ENCODE measurements at places on chromosomes 4 and X. TPM values are rescaled to one million over a fixed set of nuclear protein-coding genes. Genes with fewer than 3 reads are reported as not detected.

GRCh38 chr4:185920171-185920570 is 108.2 kb upstream of the SORBS2 start:
- no peaks in the 10 kb centered on the region for H3K36me3 ChIP-seq
- no peak for DNase-seq
- H3K4me3 ChIP-seq: no peak overlapping the region
- no peak overlapping the region for H3K27ac ChIP-seq
- no peaks in the 10 kb centered on the region for H3K27me3 ChIP-seq

GRCh38 chr4:134668237-134668636 is 466.6 kb upstream of the PABPC4L start:
- no peaks in the 10 kb centered on the region for H3K36me3 ChIP-seq
- H3K4me1 ChIP-seq: no peaks in the 10 kb centered on the region
- DNase-seq: no peak
- no peak overlapping the region for H3K27ac ChIP-seq
- H3K27me3 ChIP-seq: no peaks in the 10 kb centered on the region

DNA sequence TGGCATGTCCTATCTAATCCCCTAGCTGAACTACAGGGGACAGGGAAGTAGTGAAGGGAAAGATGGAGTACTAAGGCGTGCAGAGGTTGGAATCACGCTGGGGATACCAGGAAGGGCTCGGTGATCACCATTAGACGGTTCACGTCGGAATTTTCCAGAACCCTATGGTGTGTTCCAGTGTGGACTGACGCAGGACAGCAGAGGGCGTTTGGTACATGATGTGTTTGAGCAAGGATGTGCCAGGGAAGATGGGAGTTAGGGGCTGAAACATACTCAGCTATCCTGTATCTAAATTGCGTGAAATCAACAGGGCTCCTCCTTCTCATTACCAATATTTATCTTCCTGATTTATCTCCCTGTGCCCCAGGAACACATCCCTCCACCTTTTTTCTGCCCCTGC is 33.7 kb downstream of the PRPS2 start:
- no peaks in the 10 kb centered on the region for H3K4me1 ChIP-seq
- H3K36me3 ChIP-seq: no peaks in the 10 kb centered on the region
- no peaks in the 10 kb centered on the region for H3K27me3 ChIP-seq
- no peak for DNase-seq
- no peak overlapping the region for H3K4me3 ChIP-seq
- H3K27ac ChIP-seq: no peak overlapping the region

DNA sequence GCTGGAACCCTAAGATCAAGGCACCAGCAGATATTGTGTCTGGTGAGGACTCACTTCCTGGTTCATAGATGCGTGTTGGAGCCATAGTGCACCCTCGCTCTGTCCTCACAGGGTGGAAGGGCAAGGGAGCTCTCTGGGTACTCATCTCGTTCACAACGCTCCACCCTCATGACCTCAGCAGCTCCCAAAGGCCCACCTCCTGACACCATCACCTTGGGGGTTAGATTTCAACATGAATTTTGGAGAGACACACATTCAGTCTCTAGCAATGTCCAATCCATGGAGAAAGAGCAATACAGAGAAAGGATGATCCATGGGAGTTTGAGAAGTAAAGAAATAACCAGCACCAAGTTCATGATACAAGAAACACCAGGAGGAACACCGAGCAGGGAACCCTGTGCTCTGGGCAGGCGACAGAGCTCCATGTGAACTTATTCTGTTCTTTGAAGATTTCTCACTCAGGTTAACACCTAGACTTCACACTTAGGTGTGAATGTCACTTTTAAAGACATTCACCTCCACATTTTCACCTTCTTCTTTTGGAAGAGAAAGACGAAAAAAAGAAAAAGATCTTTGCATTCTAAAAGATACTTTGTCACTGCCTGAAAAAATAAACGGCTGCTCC is 171.8 kb upstream of the FAM9B start:
- no peaks in the 10 kb centered on the region for H3K4me1 ChIP-seq
- no peaks in the 10 kb centered on the region for H3K36me3 ChIP-seq
- no peak overlapping the region for H3K4me3 ChIP-seq
- H3K27me3 ChIP-seq: no peaks in the 10 kb centered on the region

GRCh38 chrX:120739300-120739699 is 109.4 kb upstream of the C1GALT1C1 start:
- H3K27ac ChIP-seq: no peak overlapping the region
- H3K4me1 ChIP-seq: peaks cover 8% of the 10 kb centered on the region
- H3K27me3 ChIP-seq: no peaks in the 10 kb centered on the region
- no peak overlapping the region for H3K4me3 ChIP-seq

DNA sequence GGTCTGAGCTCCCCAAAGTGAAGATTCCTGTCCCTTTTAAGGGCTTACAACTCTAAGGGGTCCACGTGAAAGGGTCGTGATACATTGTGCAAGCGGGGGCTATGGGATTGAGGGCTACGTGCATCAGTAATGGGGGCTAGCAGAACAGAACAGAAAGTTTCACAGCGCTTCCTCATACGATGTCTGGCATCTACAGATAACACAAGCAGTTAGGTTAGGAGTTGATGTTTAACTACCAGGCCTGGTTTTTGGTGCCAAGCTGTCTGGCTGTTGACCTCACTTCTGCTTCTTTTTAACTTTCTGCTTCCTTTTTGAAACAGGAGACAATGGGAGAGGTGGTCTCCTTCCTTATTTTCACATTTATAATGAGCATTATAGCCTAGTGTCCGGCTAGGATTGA is 368.6 kb upstream of the CXorf51A start:
- no peaks in the 10 kb centered on the region for H3K4me1 ChIP-seq
- no peak overlapping the region for H3K4me3 ChIP-seq
- no peak for DNase-seq
- no peak overlapping the region for H3K27ac ChIP-seq

- DNase-seq: no peak
- no peaks in the 10 kb centered on the region for H3K36me3 ChIP-seq
- H3K27ac ChIP-seq: no peak overlapping the region
- no peaks in the 10 kb centered on the region for H3K27me3 ChIP-seq
- H3K4me3 ChIP-seq: no peak overlapping the region
These were observed 8.9 kb downstream of the HSD17B11 start for GRCh38 chr4:87382116-87382515.

GRCh38 chrX:100743009-100743607 is 11.2 kb upstream of the SYTL4 start:
- H3K36me3 ChIP-seq: no peaks in the 10 kb centered on the region
- DNase-seq: no peak
- H3K4me1 ChIP-seq: peaks cover 4% of the 10 kb centered on the region
- H3K27ac ChIP-seq: no peak overlapping the region
- H3K4me3 ChIP-seq: no peak overlapping the region

- H3K4me1 ChIP-seq: no peaks in the 10 kb centered on the region
- H3K27ac ChIP-seq: no peak overlapping the region
- H3K36me3 ChIP-seq: no peaks in the 10 kb centered on the region
- no peaks in the 10 kb centered on the region for H3K27me3 ChIP-seq
- no peak overlapping the region for H3K4me3 ChIP-seq
- DNase-seq: no peak
These were observed 108.8 kb downstream of the TMA16 start for GRCh38 chr4:163603257-163603656.

DNA sequence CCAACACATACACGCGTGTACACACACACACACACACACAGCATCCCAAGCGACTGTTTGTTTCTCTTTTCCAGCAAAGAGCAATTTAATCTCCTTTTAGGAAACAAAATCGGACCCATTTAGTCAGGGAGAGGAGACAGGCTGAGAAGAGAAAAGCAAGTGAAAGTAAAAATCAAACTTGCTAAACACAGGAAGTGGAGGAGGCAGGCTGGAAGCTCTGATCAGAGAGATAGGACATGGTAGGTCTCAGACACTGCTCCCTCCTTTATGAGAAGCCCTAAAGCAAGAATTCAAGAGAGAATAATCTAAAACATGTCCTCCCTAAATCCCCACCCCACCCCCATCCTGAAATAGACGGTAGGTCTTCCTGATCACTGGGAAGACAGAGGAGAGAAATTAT is 62.3 kb downstream of the GPC3 start:
- DNase-seq: no peak
- H3K27ac ChIP-seq: no peak overlapping the region
- peaks cover 21% of the 10 kb centered on the region for H3K4me1 ChIP-seq
- H3K4me3 ChIP-seq: no peak overlapping the region
- no peaks in the 10 kb centered on the region for H3K27me3 ChIP-seq
- peaks cover 3% of the 10 kb centered on the region for H3K36me3 ChIP-seq

- DNase-seq: no peak
- no peaks in the 10 kb centered on the region for H3K27me3 ChIP-seq
- H3K36me3 ChIP-seq: no peaks in the 10 kb centered on the region
- H3K27ac ChIP-seq: no peak overlapping the region
- H3K4me1 ChIP-seq: peaks cover 10% of the 10 kb centered on the region
- H3K4me3 ChIP-seq: no peak overlapping the region
These were observed 22.3 kb upstream of the RASGEF1B start for GRCh38 chr4:81494031-81494431.

GRCh38 chr4:75637176-75637575 is 6.8 kb upstream of the CDKL2 start:
- no peaks in the 10 kb centered on the region for H3K4me1 ChIP-seq
- no peak overlapping the region for H3K4me3 ChIP-seq
- H3K27ac ChIP-seq: no peak overlapping the region
- no peak for DNase-seq

- H3K27me3 ChIP-seq: no peaks in the 10 kb centered on the region
- peaks cover 19% of the 10 kb centered on the region for H3K4me1 ChIP-seq
- H3K4me3 ChIP-seq: no peak overlapping the region
- DNase-seq: no peak
- H3K27ac ChIP-seq: no peak overlapping the region
These were observed 114.3 kb downstream of the FBXW7 start for GRCh38 chr4:152421576-152421975.

DNA sequence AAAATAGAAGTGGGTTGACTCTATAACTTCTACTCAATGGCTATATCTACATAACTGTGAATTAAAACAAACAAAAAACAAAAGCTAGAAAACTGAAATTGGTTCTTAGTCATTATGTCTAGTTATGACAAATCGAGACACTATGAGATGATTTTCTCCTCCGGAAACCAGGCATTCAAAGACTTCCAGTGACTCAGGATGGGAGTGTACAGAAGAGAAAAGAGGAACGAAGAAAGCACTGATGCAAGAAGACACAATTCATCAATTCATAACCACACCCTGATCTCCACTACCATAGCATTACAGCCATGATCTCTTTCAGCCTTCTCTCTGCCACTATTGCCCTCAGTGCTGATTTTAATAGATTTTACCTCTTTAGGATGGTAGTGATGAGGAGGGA is 253.6 kb downstream of the CBLL2 start:
- no peak overlapping the region for H3K27ac ChIP-seq
- no peaks in the 10 kb centered on the region for H3K36me3 ChIP-seq
- no peaks in the 10 kb centered on the region for H3K4me1 ChIP-seq
- DNase-seq: no peak
- no peak overlapping the region for H3K4me3 ChIP-seq

DNA sequence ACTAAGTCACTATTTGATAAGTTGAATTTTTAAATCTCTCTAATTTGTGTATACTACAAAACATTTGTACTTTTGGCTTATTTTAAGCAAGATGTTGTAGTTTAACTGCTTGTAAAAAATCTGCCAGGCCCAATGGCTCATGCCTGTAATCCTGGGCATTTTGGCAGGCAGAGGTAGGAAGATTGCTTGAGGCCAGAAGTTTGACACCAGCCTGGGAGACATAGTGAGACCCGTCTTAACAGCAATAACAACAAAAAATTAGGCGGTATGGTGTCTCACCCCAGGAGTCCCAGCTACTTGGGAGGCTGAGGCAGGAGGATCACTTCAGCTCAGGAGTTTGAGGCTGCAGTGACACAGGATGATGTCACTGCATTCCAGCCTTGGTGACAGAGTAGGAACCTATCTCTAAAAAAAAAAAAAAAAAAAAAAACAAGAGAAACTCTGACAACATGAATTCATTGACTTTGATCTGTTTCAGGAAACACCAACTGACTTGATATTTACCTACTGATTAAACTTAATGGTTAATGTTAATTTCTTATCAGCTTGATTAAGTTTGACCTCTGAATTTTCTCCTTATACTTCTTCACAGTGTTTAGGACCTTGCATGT is 8.9 kb downstream of the FHIP1A start:
- no peak overlapping the region for H3K4me3 ChIP-seq
- peaks cover 4% of the 10 kb centered on the region for H3K4me1 ChIP-seq
- DNase-seq: no peak
- no peaks in the 10 kb centered on the region for H3K27me3 ChIP-seq
- no peak overlapping the region for H3K27ac ChIP-seq

- H3K4me3 ChIP-seq: no peak overlapping the region
- H3K36me3 ChIP-seq: no peaks in the 10 kb centered on the region
- no peaks in the 10 kb centered on the region for H3K27me3 ChIP-seq
These were observed 66.4 kb upstream of the BANK1 start for GRCh38 chr4:101724093-101724492.

- H3K27me3 ChIP-seq: no peaks in the 10 kb centered on the region
- no peak overlapping the region for H3K27ac ChIP-seq
- no peak overlapping the region for H3K4me3 ChIP-seq
- no peaks in the 10 kb centered on the region for H3K36me3 ChIP-seq
These were observed 11.1 kb upstream of the RS1 start for GRCh38 chrX:18682979-18683387.

GRCh38 chrX:49137492-49137891 is 14.0 kb upstream of the GPKOW start:
- H3K4me1 ChIP-seq: no peaks in the 10 kb centered on the region
- H3K27ac ChIP-seq: no peak overlapping the region
- H3K27me3 ChIP-seq: no peaks in the 10 kb centered on the region

CBR4 gene
- 55.5 TPM for total RNA-seq

PCDH7 gene
- total RNA-seq: 7.9 TPM

HTN3 gene
- not detected for total RNA-seq

XAGE5 gene
- not detected for total RNA-seq

SRPX gene
- total RNA-seq: 4.8 TPM

CFI gene
- not detected for total RNA-seq

DRP2 gene
- 2.2 TPM for total RNA-seq

FAM156B gene
- total RNA-seq: 14.1 TPM

EFHC2 gene
- total RNA-seq: 3.2 TPM

DACH2 gene
- 0.11 TPM for total RNA-seq

GAGE1 gene
- total RNA-seq: not detected

CCDC160 gene
- total RNA-seq: 21.6 TPM

DSPP gene
- total RNA-seq: 0.21 TPM

C4orf51 gene
- total RNA-seq: not detected

FHDC1 gene
- total RNA-seq: 4.8 TPM

STPG2 gene
- 0.06 TPM for total RNA-seq

C4orf50 gene
- total RNA-seq: 0.32 TPM

CFAP299 gene
- total RNA-seq: not detected

EDA gene
- total RNA-seq: 6.8 TPM

TEX13A gene
- not detected for total RNA-seq
